Kidney tubule cell (primary cell): ENCODE measurements at places on chromosomes 4 and X.
A peak's percentile ranks its signal among the peaks of the same experiment; 100 is the strongest.

- DNase-seq, result no peak
Measured at GRCh38 chrX:1518512-1518911, 18.5 kb downstream of the P2RY8 start.

DNA sequence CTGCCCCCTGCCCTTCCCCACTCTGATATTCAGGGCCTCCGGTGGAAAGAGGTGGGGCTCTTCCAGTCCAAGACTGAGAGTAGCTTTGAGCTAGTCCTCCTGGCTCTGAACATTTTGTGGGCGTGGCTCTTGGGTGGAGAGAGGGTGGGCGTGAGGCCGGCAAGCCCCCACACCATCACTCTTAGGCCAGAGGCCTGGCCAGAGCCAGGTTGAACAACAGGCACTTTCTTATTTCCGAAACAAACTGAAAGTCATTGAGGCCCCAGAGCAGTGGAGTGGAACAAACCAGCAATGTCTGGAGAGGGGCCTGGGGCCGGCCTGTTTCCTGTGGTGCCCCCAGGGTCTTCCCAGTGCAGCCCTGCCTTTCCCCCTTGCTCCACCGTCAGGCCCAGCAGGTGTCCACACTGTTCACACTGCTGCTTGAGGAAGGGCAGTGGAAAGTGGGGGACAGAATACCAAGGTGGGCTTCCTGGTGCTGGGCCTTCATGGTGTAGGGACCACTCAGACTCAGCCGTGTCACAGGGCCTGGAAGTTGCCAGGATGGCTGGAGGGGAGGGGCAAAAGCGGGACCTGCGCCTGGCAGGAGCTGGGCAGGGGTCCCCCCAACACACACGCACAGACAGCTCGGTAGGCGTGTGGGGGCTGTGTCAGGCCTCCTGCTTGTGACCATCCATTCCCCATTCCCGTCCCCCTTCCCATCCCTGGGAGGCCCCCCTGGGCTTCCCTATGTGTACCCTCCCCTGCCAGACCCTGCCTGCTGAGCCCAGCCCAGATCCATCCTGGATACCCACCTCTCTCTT, 2.9 kb downstream of the ADRA2C start:
- DNase-seq, result no peak

- DNase-seq, result no peak
Measured at GRCh38 chr4:30620711-30621110, 99.5 kb upstream of the PCDH7 start.

DNA sequence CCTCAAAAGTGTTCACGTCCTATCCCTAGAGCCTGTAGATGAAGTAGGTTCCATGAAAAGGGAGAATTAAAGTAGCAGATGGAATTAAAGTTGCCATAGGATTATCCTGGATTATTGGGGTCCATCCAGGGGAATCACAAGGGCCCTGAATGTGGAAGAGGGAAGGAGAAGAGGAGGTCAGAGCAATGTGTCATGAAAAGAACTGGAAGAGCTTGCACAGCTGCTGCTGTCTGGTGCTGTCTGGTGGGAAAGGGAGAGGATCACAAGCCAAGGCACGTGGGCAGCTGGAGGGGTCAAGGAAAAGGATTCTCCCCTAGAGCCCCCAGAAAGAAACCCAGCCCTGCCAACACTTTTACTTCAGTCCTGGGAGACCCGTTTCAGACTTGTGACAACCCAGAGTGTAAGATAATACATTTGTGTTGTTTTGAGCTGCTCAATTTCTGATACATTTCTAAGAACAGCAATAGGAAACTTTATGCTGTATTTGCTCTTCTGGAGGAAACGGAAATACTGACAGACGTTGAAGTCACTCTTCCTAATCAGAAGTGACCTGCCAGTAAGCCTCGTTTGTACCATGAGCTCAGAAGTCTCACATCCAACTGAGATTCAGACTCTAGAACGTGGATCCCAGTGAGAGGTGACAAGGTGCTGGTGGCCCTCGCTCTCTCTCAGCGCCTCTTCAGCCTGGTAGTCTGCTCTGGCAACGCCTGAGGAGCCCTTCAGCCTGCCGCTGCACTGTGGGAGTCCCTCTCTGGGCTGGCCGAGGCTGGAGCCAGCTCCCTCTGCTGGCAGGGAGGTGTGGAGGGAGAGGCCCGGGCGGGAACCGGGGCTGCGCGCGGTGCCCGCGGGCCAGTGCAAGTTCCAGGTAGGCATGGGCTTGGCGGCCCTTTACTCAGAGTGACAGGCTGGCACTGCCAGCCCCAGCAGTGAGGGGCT, 34.7 kb upstream of the ENPP6 start:
- no peak for DNase-seq

- DNase-seq, result peak; percentile 72
Measured at GRCh38 chr4:17385403-17385802, 126.5 kb downstream of the QDPR start.

DNA sequence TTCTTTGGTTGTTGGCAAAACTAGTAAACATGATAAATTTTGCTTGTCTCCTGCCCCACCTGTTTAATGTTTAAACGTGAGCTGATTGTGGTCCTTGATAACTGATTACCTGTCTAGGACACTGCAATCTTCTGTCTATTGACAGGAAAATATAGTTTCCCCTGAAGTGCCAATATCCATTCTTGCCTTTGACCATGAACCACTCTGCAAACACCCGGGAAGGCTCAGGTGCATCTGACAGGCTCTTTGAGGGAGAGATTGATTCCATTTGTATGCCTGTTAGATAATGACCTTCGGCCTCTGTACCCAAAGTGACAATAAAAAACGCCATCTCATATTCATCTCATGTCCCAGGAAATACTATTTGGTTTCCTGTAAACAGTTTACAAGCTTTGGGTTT, 453.0 kb downstream of the CENPC start:
- no peak for DNase-seq
